ENCODE measurements at places on chromosomes 2 and 18.

DNA sequence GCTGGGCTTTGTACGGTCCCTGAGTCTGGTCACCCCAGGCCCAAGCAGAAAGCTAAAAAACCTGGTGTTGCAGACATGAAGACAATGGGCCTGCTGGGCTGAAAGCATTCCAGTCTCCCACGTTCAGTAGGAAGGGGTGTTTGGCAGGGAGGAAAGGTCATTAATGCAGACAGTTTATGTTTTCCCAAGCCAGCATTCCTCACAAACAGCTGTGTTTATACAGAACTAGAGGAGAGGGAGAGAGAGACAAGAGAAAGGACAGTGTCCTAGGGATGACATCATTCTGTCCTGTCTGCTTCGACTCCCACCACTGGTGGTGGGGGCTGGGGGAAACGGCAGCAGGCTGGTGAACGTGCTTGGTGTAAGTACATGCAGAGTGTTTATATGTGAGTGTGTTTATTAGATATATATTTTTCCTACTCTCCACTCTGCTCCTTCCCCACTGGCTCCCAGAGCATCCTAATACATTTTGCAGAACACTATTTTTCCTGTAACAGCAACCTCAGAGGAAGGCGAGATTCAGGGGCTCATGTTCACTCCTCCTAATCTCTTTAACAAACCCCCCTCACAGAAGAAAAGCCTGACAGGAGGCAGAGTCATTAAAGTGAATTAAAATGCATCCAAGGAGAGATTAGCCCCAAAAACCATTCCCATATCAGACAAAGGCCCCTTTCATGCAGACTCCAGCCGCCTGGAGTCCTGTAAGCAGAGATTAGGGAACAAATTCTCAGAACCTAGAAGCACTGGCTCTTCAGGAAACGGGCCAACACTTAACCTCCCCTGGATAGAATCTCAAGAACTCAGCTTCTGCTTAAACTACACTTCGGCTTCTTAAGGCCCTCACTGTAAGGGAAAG lies 380.4 kb downstream of the TNS1 start:
- DNase-seq: no peak

DNA sequence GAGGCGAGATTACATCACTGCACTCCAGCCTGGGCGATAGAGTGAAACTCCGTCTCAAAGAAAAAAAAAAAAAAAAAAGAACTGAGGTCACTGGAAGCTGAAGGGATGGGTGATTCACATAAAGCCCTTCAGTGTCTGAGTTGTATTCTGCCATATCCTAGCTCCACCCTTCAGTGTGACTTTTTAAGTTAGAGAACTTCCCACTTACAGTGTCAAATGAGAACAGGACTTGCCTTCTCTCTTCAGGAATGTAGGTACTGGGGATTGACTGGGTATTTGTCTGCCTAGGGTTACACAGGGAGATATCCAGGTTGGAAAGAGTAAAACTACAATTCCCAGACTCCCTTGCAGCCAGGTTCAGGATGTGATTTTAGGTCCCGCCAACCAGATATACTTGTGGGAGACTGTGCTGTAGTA lies 37.9 kb downstream of the EHD3 start:
- DNase-seq: no peak

- DNase-seq: no peak
These were observed 31.6 kb downstream of the PCBP1 start for GRCh38 chr2:70118798-70119454.

- no peak for DNase-seq
These were observed 162.7 kb upstream of the ETAA1 start for GRCh38 chr2:67234440-67234839.

GRCh38 chr2:221818616-221819320 lies 246.7 kb upstream of the EPHA4 start:
- DNase-seq: no peak

DNA sequence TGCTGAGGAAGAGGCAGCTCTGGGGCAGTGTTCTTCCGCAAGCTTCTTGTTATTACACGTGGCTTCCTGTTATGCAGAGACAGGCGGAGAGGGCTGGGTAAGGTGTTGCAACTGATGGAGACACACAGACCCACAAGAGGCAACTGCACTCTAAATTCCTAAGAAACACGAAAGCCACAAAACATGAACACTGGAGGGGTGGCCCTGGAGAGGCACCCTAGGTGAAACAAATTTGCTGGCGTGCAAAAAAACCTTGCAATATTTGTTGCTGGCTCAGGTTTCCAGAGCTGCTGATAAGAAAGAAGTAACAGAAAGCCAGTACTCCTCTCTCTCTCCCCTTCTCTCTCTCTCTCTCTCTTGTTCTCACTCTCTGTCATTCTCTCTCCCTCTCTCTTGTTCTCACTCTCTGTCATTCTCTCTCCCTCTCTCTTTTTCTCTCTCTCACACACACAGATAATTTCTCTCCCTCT lies 31.8 kb downstream of the ARHGAP25 start:
- DNase-seq: peak; percentile 79

DNA sequence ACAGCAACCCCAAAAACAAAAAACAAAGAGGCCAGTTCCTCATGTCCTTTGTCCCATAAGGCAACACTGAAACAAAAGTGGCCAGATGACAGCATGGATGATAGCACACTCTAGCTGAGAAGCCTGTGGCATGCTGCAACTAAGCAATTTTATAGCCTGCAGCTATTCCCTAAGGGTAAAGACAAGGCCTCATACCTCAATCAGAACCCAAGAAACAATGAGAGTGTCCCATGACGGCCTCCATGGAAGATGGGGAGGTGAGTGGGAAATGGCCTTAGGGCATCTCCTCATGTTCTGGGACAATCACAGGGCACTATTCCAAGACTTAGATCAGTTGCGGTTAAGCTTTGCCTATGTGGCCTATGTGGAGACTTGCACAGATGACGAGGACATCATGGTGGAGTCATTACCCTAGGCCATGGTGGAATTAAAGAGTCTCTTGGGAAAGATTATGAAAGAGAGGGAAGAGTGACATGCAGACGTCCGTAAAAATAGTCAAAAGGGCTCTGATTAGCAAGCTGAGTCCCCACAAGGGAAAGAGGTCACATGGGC lies 103.1 kb downstream of the INO80D start:
- DNase-seq: no peak
